ENCODE measurements at places on chromosomes 7 and 10.

- no peak for DNase-seq
Observed at GRCh38 chr7:35249537-35249907, 4.4 kb downstream of the TBX20 start.

DNA sequence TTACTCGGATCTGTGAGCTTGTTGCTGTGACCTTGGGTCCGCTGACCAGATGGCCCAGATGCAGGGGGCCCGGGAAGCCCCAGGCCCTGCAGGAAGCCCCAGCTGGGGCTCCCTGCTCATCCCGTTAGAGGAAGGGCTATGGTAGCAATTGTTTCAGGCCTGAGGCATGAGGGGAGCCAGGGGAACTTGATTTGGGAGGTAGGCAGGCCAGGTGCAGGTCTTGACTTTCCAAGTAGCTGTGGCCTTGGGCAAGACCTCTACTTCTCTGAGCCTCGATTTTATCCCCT, 55.0 kb upstream of the CXCL12 start:
- DNase-seq = no peak

GRCh38 chr7:50310361-50310760, 5.8 kb downstream of the IKZF1 start:
- no peak for DNase-seq

DNA sequence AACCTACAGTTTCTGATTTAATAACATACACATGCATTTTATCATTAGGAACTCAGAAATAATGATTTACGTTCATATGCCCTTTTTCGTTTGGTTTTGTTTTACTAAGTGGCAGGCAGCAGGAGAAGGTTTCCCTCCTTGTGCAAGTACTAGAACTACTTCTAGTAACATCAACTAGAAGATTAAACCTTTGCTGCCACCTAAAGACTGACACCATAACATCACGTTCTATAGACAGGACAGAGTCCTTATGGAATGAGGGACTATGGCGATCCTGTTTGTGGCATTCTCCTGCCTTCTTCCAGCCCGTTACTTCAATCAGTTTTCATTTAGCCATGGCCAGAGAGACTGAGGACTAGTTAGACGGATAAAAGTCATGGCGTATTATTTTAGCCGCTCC, 53.2 kb downstream of the GAD2 start:
- DNase-seq = no peak

- no peak for DNase-seq
Observed at GRCh38 chr7:139901901-139902300, 72.8 kb downstream of the TBXAS1 start.

DNA sequence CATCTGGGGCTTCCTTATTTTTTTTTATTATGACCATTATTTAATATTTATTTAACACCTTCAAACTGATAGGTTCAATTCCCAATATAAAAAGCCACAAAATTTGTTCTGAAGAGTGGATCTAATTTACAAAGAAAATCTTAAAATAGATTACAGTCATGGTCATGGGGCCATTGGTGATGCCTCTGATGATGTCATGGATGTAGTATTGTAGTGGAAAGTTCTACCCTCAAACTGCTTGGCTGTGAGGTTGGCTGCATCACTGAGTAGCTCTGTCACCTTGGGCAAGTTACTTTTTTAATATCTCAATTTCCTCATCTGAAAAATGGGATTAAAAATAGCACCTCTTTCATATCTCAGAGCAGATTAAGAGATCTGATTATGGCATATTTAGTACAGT, 128.5 kb downstream of the DKK1 start:
- no peak for DNase-seq

DNA sequence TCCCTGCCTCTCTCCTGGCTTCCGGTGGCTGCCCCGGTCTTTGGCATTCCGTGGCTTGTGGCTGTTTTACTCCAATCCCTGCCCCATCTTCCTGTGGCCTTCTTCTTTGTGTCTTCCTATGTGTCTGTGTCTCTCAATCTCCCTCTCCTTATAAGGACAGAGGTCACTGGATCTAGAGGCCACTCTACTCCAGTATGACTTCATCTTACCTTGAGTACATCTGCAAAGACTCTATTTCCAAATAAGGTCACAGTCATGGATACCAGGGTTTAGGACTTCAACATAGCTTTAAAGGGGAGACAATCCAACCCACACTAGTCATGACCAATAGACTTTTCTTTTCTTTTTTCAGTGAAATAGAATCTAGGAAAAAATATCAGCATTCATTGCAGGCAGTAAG, 153.3 kb upstream of the INSYN2A start:
- DNase-seq = peak; percentile 14

DNA sequence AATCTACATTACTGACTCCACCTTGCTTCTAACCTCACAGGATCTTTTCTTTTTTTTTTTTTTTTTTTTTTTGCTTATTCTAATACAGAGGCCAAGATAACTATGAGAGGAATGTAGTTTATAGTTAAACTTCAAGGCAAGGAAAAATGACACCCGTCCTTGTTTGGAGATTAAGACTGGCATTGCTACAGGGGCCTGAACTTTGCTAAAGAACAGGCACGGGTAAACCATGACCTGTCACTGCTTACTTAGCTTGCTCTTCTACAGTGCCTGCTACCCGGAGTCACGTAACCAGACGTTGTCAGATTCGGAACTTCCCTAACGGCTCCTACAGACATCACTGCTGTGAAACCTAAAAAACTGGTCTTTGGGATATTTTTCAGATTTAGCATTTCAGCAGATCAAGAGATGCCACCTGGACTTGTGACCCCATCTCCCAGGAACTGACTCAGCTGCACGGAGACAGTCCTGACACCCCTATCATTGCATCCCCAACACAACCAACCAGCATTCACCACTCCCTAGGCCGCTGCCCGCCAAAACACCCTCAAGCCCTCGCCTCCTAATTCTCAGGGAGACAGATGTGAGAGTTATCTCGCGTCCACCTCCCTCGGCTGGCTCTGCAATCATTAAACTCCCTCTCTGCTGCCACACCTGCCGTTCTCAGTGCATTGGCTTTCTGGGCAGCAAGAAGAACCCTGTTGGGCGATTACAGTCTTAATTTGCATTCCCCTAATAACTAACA, 27.5 kb downstream of the MAD1L1 start:
- DNase-seq = no peak

DNA sequence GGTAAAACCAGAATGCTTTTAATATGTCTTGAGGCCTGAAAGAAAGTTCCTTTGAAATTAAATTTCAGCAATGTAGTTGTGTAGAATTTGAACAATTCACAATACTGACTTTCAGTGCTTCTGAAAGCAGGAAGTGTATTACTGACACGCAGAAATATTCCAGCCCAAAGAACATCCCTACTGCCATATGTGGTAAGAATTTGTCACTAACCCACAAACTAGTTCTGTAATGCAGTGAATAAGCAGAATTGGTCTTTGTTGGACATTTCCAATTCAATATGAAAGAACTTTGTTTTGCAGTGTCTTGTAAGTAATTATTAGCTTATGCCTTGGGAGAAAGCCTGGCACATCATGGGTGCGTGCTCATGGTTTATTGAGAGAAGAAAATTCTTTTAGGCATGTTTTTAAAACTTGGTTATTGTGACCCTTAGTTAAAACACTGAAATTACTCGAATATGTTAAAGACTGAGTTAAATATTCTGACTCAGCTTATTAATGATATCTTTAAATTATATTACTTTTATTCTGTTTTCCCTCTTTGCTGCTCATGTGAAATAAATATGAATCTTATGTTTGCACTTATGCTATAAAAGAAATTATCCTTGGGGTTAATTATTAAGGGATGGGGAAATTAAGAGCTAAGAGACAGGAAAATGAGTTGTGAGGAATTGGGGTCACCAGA, 33.4 kb downstream of the PTPN12 start:
- DNase-seq = peak; percentile 31

DNA sequence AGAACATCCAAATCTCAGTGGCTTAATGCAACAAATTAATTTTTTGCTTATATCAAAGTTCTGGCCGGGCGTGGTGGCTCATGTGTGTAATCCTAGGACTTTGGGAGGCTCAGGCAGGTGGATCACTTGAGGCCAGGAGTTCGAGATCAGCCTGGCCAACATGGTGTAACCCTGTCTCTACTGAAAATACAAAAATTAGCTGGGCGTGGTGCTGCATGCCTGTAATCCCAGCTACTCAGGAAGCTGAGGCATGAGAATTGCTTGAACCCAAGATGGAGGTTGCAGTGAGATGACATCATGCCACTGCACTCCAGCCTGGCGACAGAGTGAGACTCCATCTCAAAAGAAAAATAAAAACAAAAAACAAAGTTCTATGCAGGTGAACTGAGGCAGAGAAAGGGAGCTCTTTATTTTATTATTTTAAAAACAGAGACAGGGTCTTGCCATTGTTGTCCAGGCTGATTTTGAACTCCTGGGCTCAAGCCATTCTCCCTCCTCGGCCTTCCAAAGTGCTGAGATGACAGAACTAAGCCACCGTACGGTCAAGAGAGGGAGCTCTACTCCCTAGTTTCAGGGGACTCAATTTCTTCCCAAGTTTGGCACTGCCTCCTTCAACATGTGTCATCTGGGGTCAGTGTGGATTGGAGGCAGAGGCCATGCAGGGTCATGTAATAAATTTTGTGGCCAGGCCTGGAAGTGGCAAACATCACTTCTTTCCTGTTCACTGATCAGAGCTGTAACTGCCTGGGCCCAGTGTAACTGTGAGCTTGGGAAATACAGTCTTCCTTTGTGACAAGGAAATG, 2.4 kb downstream of the ADCK2 start:
- DNase-seq = peak; percentile 16

DNA sequence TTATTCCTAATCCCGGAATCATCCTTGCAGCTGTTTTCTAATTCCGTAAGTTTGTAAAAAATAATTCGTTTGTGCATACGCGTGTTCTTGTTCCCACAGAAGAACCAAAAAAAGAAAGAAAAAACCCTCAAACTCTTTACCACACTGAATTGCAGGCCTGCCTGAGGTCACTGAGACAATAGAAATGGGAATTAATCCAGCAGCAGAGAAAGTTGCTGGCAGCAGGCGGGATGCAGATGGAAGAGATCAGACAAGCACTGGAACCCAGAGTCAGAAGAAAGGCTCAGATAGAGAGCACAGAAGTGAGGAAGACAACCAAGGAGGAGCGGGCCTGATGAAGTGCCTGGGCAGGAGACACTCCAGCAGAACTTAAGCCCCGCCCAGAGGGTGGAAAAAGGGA, 141.5 kb upstream of the VWC2 start:
- no peak for DNase-seq

GRCh38 chr10:110643653-110644597, at the start of gene RBM20:
Gene RBM20 (plus strand): TSS chr10:110644336. CDS start chr10:110644455, 119 bp downstream.
- DNase-seq = no peak

DNA sequence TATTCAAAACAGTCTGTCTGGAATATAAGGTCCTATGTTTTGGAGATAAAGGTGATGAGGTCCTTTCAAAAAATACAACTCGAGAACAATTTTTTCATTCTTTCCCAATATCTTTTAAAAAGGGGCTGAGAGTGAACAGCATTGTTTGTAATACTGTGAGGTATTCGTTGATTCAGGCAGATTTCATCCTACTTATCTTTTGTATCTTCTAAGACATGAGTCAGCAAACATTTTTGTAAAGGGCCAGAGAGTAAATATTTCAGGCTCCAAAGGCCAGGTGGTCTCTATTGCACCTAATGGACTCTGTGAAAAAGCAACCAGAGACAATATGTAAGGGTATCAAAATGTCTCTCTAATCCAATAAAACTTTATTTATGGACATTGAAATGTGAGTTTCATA, 8.1 kb upstream of the ANK3 start:
- DNase-seq = no peak

- DNase-seq = no peak
Observed at GRCh38 chr10:77925410-77925794, 1.2 kb downstream of the DLG5 start.

Data from skeletal muscle cell (primary cell).